ENCODE measurements at places on chromosomes 16 and 17.

DNA sequence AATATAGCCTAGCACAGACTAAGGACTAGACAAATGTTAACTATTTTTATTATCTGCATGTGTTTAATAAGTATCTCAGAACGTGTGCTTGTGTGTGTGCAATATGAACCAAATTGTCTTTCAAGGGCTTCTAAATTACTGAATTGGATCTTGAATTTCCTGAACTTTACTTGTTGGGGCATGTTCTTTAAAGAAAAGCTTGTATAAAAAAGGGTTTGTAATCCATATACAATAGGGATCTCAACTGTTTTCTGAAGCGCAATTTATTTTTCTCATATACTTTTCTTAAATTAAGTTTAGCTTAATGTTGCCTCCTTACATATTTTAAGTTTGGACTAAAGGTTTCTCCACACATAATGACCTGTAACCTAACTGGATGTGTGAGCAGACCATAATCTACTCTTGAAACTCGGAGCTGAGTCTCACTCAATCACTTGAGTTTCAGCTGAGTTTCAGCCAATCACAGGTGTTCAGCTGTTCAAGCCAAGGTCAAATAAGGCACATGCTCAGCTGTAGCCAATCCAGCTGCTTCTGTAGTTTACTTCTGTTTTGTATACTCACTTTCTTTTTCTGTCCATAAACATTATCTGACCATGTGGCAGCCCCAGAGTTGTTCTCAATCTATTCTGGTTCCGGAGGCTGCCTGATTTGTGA lies 72.3 kb downstream of the CDK5R1 start:
- no peak for DNase-seq

GRCh38 chr17:55563363-55563762 lies 52.1 kb upstream of the SMIM36 start:
- no peak for DNase-seq

GRCh38 chr17:36117505-36118382 lies 14.1 kb downstream of the CCL4 start:
- no peak for DNase-seq

DNA sequence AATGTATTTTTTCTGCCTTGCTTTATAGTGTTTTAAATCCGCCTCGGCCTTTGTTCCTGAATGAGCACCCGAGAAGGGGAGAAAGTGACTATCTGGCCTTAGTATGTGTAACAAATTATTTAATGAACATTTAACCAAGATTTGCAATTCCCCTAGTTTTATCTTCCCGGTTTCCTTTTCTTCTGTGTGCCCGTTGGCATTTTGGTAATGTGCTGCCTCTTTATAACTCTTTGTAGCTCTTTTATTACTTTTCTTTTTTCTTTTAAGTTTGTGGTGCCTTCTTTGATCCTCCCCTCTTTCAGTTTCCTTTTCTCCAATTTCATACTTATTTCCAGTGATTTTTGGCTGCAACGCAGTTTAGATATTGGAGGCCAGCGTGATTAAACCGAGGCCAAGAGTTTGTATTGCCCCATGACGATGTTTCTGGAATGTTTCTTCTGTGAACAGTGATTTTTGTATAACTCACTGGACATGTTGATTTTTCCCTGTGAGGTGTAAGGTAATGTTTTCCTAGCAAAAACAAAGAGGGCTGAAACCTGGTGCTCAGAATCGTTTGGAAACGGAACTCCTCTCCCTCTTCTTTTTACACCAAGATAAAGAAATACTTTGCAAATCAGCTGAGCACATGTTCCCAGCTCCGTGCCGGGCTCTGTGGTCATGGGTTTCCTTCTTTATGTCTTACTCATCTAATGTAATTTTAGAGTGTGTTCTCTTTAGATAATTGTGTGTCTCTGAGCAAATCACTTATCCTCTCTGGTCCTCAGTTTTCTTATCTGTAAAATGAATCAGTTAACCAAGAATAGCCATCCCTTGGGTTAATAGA lies 344.3 kb downstream of the WWOX start:
- DNase-seq, result no peak

DNA sequence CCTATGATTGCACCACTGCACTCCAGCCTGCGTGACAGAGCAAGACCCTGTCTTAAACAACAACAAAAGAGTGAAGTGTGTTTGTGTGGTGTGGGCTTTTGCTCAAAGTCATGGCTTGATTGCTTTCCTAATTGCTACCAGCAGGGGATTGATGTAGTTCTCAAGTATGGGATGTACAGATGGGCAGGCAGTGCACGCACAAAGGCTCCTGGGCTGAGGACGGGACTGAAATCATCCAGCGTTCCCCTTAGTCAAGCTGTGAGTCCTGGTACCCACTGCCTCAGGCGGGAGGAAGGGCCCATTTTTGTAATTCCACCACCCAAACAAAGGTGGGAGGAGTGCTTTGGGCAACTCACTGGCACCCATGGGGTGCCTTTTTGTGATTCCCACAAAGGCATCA lies 47.3 kb downstream of the GDE1 start:
- no peak for DNase-seq

DNA sequence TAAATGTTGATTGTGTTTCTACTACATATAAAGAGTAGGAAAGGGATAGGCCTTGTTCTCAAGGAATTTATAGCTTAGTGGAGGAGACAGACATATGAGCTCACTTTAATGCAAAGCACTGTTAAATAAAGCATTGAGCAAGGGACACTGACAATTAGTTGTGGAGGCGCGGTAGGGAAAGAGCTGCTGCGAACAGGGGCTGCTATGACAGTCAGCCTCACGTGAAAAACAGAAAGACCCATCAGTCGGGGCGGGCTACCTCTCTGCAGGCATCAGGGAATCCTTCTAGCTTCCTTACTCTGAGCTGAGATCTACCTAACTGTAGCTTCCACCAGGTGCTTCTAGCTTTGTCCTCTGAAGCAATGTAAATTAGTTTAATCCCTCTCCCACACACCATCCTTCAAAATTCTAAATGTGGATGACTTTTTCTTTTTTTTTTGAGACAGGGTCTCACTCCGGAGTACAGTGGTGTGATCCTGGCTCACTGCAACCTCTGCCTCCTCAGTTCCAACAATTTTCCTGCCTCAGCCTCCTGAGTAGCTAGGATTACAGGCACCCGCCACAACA lies 129.9 kb upstream of the ZFHX3 start:
- no peak for DNase-seq

DNA sequence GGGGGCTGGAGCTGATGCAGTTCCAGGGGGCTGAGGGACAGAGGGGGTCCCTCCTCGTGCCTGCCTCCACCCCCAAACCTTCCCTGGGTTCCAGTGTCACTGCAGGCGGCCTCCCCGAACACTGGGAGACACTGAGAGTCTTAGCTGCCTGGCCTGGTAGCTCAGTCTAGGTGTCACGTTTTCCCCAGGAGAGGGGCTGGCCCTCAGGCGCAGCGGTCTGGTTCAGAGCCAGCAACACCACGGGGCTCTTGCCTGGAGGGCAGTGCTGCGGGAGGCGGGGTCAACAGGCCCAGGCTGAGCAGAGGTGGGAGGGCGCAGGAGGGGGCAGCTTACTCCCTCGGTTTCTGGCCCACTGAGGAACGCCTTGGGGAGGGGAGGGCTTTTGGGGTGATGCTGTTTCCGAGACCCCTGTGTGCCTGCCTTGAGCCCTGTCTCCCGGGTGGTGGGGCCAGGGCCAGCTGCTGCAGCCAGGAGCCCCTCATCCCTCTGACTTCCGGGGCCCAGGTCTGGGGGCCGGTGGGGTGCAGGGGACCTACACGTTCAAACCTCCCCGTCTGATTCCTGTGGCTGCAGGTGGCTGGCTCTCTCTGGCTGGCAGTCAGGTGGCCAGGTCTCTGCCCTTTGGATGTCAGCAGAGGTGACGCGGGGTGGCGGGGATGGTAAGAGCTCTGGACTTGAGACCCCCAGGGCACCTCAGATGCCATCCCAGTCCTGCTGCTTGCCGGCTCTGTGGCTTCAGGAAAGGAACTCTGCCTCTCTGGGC lies 89.3 kb upstream of the GSE1 start:
- DNase-seq, result no peak

DNA sequence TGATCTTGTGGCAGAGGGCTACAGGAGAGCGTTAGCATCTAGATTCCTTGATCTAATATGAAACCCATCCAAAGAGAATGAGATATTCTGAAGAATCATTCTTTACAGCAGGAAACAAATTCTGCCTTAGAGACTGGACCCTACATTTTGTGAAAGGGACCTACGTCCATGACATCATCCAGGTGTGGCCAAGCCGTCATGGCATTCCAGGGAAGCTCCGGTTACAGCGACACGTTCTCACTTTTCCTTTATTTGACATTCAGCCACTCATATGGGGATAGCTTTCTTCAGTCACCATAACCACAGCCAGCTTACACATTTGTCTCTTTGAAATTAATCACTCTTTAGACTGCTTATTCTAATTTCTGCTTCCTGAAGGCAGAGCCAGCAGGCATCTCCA lies 408.1 kb downstream of the XYLT1 start:
- no peak for DNase-seq

DNA sequence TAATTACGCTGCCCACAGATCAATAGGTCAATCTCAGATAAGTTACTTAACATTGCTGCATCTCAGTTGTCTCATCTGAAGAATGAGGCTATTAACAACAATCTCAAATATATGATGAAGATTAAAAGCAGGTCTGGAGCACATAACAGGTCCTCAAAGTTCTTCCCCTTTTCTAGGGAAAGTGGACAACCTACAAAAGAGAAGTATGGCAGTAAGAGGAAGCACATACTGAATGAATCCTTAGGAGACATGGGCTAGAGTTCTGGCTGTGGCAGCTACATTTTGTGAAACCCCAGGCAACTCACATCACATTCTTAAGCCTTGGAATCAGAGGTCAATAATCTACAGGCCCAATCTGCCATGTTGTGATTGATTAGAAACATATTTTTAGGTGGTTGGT lies 180.6 kb downstream of the PCTP start:
- no peak for DNase-seq

DNA sequence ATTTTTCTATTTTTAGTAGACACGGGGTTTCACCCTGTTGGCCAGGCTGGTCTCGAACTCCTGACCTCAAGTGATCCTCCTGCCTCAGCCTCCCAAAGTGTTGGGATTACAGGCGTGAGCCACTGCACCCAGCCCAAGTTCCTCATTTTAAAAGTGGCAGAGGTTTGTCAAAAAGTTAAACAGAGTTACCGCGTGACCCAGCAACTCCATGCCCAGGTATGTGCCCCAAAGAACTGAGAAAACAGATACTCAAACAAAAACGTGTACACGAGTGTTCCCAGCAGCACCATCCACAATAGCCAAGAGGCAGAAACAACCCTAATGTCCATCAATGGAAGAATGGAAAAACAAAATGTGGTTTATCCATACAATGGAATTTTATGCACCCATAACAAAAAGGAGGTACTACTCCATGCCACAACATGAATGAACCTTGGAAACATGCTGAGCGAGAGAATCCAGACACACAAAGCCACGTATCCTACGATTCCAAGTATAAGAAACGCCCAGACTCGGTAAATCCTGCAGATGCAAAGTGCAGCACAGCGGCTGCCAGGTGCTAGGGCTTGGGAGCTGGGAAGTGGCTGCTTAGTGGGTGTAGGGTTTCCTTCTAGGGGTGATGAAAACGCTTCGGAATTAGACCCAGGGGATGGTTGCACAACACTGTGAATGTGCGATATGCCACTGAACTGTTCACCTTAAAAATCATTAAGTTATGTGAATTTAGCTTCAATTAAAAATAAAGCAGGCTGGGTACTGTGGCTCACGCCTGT lies 24.8 kb downstream of the ADCY9 start:
- DNase-seq, result no peak

DNA sequence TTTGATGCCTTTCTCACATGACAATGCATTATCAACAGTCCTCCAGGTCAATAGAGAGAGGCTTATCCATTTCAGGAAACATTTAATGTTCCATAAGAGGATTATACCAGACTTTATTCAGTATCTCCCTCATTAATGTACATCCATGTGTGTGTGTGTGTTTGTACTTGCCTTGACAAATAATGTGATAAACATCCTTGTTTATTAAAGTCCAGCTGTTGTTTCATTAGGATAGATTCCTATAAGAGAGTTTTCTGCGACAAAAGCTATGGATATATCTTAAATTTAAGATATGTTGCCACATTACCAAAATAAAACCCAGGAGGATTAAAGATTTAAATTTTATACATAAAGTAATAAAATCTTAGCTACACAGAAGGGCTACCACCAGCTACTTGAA lies 492.6 kb downstream of the TOX3 start:
- DNase-seq, result no peak

DNA sequence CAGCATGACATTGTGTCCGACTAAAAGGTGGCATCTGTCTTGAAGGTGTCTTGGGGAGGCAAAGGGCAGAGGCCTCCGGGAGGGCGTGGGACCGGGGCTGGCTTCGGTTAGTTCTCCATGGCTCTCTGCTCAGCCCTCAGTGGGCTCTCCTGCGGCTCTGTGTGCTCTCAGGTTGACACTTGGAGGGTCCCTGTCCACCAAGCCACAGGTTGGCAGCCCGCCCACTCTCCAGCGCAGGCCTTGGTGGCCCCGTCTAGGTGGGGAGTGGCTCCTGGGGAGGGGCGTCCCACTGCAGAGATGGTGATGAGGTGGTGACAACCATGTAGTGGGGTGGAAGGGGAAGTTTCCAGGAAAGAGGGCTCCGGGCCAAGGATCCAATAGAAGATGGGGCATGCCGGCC lies 31.6 kb downstream of the ADGRG5 start:
- DNase-seq, result no peak

GRCh38 chr17:42305543-42306384 lies 17.5 kb downstream of the STAT5A start:
- DNase-seq, result no peak

DNA sequence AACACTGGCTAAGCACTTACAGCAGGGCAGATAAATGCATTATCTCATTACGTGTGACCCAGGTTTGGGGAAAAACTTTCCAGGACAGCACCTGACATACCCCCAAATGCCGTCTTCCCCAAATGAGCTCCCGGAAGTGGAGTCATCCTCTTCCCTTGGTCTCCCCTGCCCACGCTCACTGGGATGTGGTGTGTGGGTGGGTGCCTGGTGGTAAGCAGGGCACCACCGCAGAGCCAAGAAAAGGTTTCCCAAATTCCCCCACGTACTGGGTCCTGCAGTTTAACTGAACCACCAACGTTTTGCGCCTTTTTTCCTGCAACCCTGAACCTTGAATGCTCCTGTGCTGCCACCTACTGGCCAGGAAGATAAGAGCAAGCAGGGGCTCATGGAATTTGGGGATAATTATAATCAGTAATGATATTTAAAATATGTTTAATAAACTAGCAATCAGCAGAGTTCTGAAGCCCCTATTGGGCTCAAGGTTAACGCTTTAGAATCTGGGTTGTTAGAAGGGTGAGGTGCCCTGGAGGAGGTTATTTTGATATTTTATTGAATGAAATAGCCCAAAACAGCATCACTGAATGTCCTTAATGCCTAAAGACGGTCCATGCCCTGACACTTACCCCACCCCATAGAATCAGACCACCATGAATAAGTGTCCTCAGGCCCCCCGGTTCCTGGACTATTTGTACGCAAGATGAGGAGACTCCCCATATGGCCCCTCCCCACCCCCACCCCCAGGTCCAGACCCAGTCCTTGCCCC lies 8.0 kb downstream of the SPPL2C start:
- peak; percentile 9 for DNase-seq

DNA sequence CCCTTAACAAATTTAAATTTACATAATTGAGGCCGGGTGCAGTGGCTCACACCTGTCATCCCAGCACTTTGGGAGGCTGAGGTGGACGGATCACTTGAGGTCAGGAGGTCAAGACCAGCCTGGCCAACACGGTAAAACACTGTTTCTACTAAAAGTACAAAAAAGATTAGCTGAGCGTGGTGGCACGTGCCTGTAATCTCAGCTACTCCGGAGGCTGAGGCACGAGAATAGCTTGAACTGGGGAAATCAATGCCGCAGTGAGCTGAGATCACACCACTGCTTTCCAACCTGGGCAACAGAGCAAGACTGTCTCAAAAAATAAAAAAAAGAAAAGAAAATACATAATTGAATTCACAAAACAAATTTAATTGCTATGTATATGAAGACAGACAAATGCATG lies 56.3 kb upstream of the KIFC3 start:
- no peak for DNase-seq

GRCh38 chr16:67017421-67017750 lies 11.6 kb upstream of the CBFB start:
- DNase-seq, result no peak

Measured in stimulated activated CD8-positive, alpha-beta memory T cell treated with anti-CD3 and anti-CD28 coated beads, Interleukin-7, amount 100 ng/mL, for 1 hour (primary cell).